Activated naive CD4-positive, alpha-beta T cell treated with anti-CD3 and anti-CD28 coated beads for 36 hours (primary cell): ENCODE measurements at places on chromosomes 2 and 18. TPM values are rescaled to one million over a fixed set of nuclear protein-coding genes. Genes with fewer than 3 reads are reported as not detected.

The REG3A gene
- not detected for total RNA-seq

The MALT1 gene
- total RNA-seq, result 41.0 TPM

The CIB4 gene
- not detected for total RNA-seq

The TUBB8B gene
- total RNA-seq, result not detected

The GALNT3 gene
- 1.5 TPM for total RNA-seq

The B3GNT7 gene
- not detected for total RNA-seq

The STRADB gene
- total RNA-seq, result 19.1 TPM

GRCh38 chr2:140643761-140644187 lies 1487.0 kb downstream of the LRP1B start:
- no peak overlapping the region for H3K4me3 ChIP-seq
- H3K27me3 ChIP-seq, result no peaks in the 10 kb centered on the region
- no peak for DNase-seq
- no peaks in the 10 kb centered on the region for H3K36me3 ChIP-seq

GRCh38 chr18:48544661-48545415 lies 6.0 kb downstream of the CTIF start:
- H3K27ac ChIP-seq, result no peak overlapping the region
- H3K27me3 ChIP-seq, result peaks cover 26% of the 10 kb centered on the region
- no peak for DNase-seq
- peaks cover 7% of the 10 kb centered on the region for H3K4me1 ChIP-seq

- peaks cover 4% of the 10 kb centered on the region for H3K36me3 ChIP-seq
- no peak for DNase-seq
- H3K4me3 ChIP-seq, result no peak overlapping the region
- no peaks in the 10 kb centered on the region for H3K4me1 ChIP-seq
- no peak overlapping the region for H3K27ac ChIP-seq
- no peaks in the 10 kb centered on the region for H3K27me3 ChIP-seq
Measured at GRCh38 chr2:62947403-62947802, 103.2 kb upstream of the OTX1 start.

GRCh38 chr2:221747289-221747972 lies 175.3 kb upstream of the EPHA4 start:
- no peaks in the 10 kb centered on the region for H3K36me3 ChIP-seq
- no peaks in the 10 kb centered on the region for H3K4me1 ChIP-seq
- H3K4me3 ChIP-seq, result no peak overlapping the region
- no peaks in the 10 kb centered on the region for H3K27me3 ChIP-seq
- DNase-seq, result no peak
- no peak overlapping the region for H3K27ac ChIP-seq

GRCh38 chr18:9994701-9995235 lies 81.0 kb downstream of the VAPA start:
- no peak overlapping the region for H3K4me3 ChIP-seq
- H3K4me1 ChIP-seq, result no peaks in the 10 kb centered on the region
- H3K27ac ChIP-seq, result no peak overlapping the region
- peaks cover 12% of the 10 kb centered on the region for H3K27me3 ChIP-seq

DNA sequence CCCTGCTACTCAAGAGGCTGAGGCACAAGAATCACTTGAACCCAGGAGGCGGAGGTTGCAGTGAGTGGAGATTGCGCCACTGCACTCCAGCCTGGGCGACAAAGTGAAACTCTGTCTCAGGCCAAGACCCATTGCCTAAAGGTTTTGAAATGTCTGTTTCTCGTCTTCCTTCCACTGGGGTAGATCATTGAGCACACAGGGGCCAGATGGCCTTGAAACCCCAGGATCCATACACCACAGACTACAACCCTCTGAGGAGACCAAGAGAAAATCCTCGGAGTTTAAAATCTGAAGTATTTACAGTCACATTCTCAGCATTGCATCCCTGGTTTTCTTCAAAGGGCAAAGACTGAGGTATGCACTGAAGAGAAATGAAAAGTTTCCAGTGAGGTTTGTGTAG lies 7.1 kb upstream of the EPAS1 start:
- H3K36me3 ChIP-seq, result no peaks in the 10 kb centered on the region
- no peaks in the 10 kb centered on the region for H3K4me1 ChIP-seq
- H3K27ac ChIP-seq, result no peak overlapping the region
- DNase-seq, result no peak

- no peak for DNase-seq
- no peak overlapping the region for H3K4me3 ChIP-seq
- H3K27ac ChIP-seq, result no peak overlapping the region
Measured at GRCh38 chr2:134910763-134911399, 7.7 kb upstream of the CCNT2 start.

- H3K36me3 ChIP-seq, result no peaks in the 10 kb centered on the region
- peaks cover 2% of the 10 kb centered on the region for H3K27me3 ChIP-seq
- H3K4me1 ChIP-seq, result no peaks in the 10 kb centered on the region
- no peak overlapping the region for H3K4me3 ChIP-seq
- no peak overlapping the region for H3K27ac ChIP-seq
Measured at GRCh38 chr18:59659508-59660170, 37.6 kb downstream of the CCBE1 start.

DNA sequence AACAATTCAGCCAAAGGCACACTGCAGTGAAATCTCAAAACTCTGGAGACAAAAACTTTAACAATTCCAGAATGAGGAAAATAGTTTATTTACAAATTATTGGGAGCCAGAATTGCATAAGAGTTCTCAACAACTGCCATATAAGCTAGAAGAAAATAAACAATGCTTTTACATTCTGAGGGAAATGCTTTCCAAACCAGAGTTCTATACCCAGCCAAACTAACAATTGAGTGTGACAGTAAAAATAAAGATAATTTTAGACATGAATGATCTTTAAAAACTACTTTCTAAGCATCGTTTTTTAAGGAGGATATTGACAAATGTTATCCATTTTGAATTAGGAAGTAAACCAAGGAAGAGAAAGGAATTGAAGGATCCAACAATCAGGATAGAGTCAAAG lies 271.4 kb downstream of the DYSF start:
- H3K36me3 ChIP-seq, result no peaks in the 10 kb centered on the region
- no peaks in the 10 kb centered on the region for H3K4me1 ChIP-seq
- H3K4me3 ChIP-seq, result no peak overlapping the region
- DNase-seq, result no peak

DNA sequence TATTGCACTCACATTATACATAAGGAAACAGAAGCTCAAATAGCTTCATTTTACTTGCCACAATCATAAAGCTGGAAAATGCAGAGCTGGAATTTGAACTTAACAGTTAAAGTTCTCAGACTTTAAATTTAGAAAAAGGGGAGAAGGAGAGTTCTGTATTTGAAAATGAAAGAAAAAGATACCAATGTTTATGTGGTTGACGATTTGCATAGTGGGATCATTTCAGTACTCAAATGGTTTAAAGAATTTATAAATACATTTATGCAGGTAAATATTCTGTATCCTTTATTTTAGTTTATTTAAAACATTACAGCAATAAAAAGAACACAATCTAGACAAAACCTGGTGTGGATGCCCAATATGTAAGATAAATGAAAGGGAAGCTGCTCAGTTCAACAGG lies 25.5 kb upstream of the STAT4 start:
- DNase-seq, result no peak
- no peaks in the 10 kb centered on the region for H3K36me3 ChIP-seq
- H3K4me1 ChIP-seq, result peaks cover 60% of the 10 kb centered on the region
- no peak overlapping the region for H3K27ac ChIP-seq
- no peaks in the 10 kb centered on the region for H3K27me3 ChIP-seq

DNA sequence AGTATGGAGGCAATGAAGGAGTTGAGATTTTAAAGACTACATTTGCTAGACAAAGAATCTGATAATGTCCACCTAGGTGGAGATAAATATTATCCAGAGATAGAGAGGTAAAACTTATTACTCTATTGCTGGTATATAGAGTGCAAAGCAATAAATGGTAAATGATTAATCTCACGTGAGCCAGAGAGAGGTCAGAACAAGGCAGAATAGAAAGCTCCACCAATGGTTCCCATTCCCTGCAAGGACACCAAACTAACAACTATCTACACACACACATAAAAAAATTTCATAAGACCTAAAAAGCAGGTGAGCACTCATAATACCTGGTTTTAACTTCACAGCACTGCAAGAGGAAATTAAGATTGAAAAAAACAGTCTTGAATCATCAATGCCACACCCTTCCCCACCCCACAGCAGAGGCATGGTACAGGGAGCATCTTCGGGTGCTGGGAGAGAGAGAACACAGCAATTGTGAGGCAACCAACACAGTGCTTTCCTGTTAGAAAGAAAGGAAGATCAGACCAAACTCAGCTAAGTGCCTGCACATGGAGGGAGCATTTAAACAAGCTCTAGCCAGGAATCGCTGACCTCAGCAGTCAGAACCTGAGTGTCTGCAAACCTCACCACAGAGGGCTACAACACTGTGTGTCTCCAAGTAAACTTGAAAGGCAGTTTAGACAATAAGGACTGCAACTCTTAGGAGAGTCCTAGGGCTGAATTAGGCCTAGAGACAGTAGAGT lies 1432.6 kb upstream of the TMEFF2 start:
- H3K27ac ChIP-seq, result no peak overlapping the region
- H3K4me3 ChIP-seq, result no peak overlapping the region
- no peaks in the 10 kb centered on the region for H3K4me1 ChIP-seq
- no peak for DNase-seq

DNA sequence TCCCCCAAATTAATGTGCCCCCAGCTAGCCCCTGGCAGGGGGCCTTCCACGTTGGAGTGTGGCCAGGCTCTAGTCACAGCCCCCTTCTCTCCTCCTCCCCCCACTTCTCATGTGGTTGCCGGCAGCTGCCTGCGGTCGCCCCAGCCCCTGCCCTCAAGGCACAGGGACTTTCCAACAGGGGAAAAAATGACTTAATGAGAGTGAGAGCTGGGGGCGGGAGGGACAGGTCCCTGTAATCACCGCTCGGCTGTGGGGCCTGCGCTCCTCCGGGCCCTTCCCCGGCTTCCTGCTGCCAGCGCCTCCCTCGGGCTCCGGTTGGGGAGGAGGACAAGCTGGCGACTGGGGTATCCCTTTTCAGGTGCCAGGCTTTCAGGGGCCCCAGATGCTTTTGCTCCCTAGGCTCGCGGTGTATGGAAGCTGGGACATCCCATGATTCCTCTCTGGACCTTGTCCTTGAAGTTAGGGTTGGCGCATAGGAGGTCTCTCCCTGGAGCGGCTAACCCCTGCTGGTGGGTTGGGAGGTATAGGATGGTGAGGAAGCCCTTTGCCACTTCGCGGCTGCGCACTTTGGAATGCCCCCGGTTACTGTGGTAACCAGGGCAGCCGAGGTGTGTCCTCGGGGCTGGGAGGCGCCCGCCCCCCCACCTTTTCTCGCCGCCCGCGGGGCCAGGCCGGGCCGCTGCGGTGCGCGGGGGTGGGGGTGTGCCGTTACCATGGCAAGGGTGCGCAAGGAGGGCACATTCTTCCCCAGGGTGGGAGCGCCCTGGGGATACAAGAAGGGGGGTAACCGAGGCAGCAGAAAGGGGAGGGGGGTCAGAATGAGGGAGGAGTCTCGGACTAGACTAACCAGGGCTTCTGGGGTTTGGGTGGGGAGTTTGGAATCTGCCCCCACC lies 16.1 kb downstream of the WNT10A start:
- H3K27ac ChIP-seq, result peak overlapping the region; percentile 69
- H3K27me3 ChIP-seq, result peaks cover 20% of the 10 kb centered on the region
- DNase-seq, result peak; percentile 96
- H3K36me3 ChIP-seq, result peaks cover 2% of the 10 kb centered on the region
- H3K4me3 ChIP-seq, result peak overlapping the region; percentile 22

DNA sequence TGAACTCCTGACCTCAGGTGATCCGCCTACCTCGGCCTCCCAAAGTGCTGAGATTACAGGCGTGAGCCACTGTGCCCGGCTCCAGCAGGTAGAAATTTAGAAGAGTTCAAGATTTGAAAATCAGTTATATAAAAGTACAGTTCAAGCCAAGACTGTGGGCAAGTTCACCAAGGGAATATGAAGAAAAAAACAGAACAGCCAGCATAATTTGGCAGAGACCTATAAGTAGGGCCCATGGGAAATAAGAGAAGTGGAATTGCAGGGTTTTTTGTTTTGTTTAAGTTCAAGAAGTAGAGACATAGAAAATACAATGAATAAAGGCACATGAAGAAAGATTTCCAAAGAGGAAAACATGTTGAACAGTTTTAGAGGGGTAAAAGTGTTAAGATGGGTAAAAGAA lies 57.9 kb downstream of the BAZ2B start:
- no peak overlapping the region for H3K4me3 ChIP-seq
- H3K27me3 ChIP-seq, result no peaks in the 10 kb centered on the region
- no peak for DNase-seq
- no peak overlapping the region for H3K27ac ChIP-seq
- H3K4me1 ChIP-seq, result no peaks in the 10 kb centered on the region

DNA sequence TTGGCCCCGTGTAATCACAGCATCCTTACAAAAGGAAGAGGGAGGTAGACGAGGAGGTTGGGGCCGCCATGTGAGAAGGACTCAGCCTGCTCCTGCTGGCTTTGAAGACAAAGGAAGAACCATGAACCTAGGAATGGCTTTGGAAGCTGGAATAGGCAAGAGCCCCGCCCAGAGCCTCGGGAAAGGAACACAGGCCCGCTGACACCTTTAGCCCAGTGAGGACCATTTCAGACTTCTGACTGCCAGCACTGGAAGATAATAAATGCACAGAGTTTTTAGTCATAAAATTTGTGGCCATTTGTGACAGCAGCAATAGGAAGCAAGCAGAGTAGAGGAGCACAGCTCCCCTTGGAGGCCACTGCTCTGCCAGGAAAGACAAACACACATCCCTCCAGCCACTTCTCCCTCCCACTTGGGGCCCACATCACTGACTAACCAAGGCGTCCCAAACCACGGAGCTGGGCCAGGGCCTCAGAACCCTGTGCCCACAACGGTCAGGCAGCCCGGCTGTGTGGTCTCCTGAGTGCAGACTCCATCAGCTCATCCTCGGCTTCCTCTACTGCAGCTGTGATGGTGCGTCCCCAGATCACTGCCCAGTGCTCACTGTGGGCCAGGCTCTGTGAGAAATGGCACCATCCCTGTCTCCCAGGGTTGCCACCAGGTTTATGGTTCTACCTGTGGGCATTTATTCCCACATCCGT lies 39.7 kb downstream of the TFCP2L1 start:
- H3K4me1 ChIP-seq, result no peaks in the 10 kb centered on the region
- DNase-seq, result no peak
- H3K36me3 ChIP-seq, result no peaks in the 10 kb centered on the region
- no peak overlapping the region for H3K27ac ChIP-seq

GRCh38 chr18:56112013-56112749 lies 524.2 kb upstream of the TCF4 start:
- peaks cover 4% of the 10 kb centered on the region for H3K27me3 ChIP-seq
- peaks cover 3% of the 10 kb centered on the region for H3K4me1 ChIP-seq
- no peaks in the 10 kb centered on the region for H3K36me3 ChIP-seq
- H3K27ac ChIP-seq, result no peak overlapping the region
- no peak overlapping the region for H3K4me3 ChIP-seq

- H3K27ac ChIP-seq, result no peak overlapping the region
- DNase-seq, result no peak
- H3K4me1 ChIP-seq, result peaks cover 2% of the 10 kb centered on the region
- no peak overlapping the region for H3K4me3 ChIP-seq
- no peaks in the 10 kb centered on the region for H3K36me3 ChIP-seq
Measured at GRCh38 chr2:46277431-46278190, 19.6 kb upstream of the EPAS1 start.

- no peak overlapping the region for H3K27ac ChIP-seq
- no peak overlapping the region for H3K4me3 ChIP-seq
- no peaks in the 10 kb centered on the region for H3K27me3 ChIP-seq
- H3K36me3 ChIP-seq, result no peaks in the 10 kb centered on the region
- DNase-seq, result no peak
Measured at GRCh38 chr2:46344706-46345105, 47.5 kb downstream of the EPAS1 start.

- no peak overlapping the region for H3K4me3 ChIP-seq
- DNase-seq, result no peak
- no peaks in the 10 kb centered on the region for H3K4me1 ChIP-seq
- H3K36me3 ChIP-seq, result no peaks in the 10 kb centered on the region
- no peak overlapping the region for H3K27ac ChIP-seq
- no peaks in the 10 kb centered on the region for H3K27me3 ChIP-seq
Measured at GRCh38 chr2:22450831-22451230, 934.1 kb upstream of the KLHL29 start.
